ENCODE measurements at places on chromosomes 2 and 18.

DNA sequence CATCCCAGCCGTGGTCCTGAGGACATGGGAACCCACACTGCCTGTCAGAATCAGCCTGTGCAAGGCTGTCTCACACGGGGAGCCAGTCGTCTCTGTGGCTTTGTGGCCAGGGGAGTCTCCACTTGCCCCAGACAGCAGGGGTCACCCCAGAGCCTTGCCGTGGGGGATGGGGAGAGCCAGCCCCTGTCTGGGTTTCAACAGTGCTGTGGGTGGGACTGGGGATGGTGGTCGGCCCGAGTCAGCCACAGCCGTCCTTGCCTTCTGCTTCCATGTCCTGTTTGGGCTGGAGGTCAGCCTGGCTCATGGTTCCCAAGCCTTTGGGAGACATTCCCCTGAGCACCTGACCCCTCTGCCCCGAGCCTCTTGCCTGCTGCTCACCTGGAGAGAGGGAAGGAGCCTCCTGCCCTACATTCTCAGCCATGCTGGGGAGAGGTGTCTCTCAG is 19.6 kb downstream of the GPR35 start:
- DNase-seq, result no peak

- no peak for DNase-seq
These were observed 4.0 kb downstream of the NEU4 start for GRCh38 chr2:241812730-241813643.

DNA sequence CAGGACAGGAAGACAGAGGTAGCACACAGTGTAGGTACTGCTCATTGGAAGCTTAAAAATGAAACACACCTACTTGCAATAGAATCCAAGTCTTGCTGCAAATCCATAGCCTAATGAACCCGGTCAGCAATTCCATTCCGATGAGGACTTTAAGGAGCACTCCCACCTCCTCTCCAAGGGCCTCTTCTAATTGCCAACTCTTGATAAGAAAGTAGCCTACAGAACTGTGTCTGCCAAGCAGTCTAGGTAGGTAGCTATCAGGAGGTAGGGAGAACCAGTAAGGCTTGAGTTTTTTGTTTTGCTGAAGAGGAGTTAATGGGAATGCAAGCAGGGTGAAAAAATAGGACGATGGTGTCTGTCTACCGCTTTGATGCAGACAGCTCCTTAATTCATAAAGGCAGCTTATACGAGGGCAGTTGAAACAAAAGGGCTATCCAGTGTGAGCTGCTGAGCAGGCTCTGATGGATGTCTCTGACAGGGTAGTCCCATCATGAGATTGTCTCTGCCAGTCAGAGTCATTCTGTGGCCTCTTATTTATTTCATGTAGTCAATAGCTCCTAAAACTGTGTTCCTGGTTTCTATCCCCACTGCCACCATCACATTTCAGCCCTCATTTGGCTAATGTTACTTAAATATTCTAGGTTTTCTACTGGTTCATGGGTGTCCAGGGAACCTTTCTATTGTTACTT is 155.6 kb upstream of the DNMT3A start:
- no peak for DNase-seq

DNA sequence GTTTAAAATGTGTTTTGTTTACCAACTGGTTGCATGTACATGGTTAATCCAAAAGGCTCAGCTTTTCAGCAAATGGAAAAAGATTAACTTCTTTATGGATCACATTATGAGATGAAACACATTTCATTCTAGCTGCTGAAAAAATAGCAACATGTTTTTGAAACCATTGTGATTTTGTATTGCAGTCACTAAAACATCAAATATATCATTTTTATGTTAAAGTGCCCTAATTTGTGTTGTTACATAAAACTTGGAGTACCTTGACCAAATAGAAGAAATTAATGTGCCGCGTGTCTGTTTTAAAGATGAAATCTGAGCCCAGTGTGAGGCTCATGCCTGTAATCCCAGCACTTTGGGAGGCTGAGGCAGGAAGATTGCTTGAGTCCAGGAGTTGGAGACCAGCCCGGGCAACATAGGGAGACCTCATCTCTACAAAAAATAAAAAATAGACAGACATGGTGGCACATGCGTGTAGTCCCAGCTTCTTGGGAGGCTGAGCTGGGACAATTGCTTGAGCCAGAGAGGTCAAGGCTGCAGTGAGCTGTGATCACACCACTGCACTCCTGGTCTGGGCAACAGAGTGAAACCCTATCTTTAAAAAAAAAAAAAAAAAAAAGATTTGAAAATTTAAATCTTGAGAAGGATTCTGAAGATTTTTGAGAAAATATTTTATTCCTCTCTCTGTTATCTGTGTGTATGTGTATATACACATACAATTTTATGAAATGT is 96.6 kb downstream of the FMNL2 start:
- no peak for DNase-seq

DNA sequence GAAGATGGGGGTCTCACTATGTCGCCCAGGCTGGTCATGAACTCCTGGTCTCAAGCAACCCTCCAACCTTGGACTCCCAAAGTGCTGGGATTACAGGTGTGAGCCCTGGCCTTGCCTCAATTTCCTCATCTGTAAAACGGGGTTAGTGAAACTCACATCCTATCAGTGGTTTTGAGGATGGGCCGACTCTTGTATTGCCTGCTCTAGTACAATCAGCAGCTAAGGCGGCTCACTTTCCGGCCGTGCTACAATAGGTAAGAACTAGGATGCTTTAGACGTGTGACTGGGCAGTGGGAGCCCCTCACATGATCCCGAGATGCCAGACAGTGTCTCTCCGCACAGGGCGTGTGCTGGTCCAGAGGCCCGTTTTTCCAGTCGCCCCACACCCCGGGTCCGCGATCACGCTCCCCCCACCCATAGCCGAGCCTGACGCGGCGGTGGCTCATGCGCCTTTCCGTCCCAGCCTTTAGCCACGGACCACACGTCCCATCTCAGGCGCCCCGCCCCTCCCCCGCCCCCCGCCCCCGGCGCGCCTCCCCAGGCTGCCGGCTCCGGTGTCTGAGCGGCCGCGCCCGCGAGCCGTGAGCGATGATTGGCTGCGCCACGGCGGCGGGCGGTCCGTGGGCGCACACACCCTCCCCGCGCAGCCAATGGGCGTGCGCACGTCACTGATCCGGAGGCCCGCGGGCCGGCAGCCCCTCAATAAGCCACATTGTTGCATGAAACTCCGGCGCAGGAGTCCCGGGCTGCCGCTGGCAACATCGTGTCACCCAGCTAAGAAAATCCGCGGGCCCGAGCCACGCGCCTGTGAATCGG is at the start of gene HK2:
Gene HK2, plus strand, starts transcription at position 710 of the 816 bp plus-strand sequence. CDS start 454 bp downstream, outside the sequence.
- DNase-seq, result peak; percentile 80

- no peak for DNase-seq
These were observed 34.2 kb upstream of the CCNT2 start for GRCh38 chr2:134884435-134884834.

- no peak for DNase-seq
These were observed 720 bp downstream of the LBX2 start for GRCh38 chr2:74498500-74499266.

DNA sequence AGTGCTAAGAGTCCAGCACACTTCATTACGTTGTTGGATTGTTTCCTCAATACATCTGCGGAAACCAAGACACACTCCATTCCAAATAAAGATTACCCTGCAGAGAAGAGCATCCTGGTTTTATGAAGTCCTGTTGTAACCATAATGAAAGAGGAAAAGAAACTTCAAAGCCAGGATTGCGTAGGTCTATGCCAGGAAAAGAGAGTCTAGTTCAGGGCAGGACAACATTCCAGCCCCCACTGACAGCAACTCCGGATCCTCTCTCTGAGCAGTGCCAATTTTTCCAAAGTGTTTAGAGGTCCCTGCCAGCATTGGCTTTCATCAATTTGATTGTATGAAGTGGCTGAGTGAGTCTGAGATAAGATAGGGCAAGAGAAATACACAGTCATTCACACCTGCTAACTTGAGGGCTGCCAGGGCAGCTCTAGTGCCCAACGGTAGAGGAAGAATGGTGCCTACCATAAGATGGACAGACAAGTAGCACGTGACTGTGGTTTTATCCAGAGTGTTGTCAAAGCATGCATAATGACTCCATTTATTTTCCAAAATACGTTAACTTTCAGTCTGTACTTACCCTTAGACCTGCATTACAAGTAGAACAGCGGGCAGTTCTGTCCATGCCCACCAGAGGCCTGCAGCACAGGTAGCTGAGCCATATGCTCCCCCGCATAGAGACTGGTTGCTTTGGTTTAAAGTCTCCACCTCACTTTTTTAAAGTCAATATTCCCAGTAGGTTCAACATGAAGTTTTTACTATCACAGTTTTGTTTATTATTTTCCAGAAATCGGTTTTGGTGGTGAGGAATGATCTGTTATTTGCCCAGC is 23.7 kb downstream of the PIEZO2 start:
- DNase-seq, result no peak

- DNase-seq, result no peak
These were observed 11.0 kb downstream of the CAPG start for GRCh38 chr2:85399183-85399455.

- DNase-seq, result no peak
These were observed 1.5 kb upstream of the RRM2 start for GRCh38 chr2:10120877-10121574.
